Stimulated activated CD8-positive, alpha-beta memory T cell treated with anti-CD3 and anti-CD28 coated beads, Interleukin-2, amount 100 ng/mL, for 48 hours (primary cell): ENCODE measurements at places on chromosomes 7 and 10.
A peak's percentile ranks its signal among the peaks of the same experiment; 100 is the strongest.

- no peak for DNase-seq
These were observed 165.9 kb downstream of the ABCA13 start for GRCh38 chr7:48337012-48337621.

GRCh38 chr10:64733980-64734379 lies 1212.8 kb downstream of the REEP3 start:
- DNase-seq = no peak

DNA sequence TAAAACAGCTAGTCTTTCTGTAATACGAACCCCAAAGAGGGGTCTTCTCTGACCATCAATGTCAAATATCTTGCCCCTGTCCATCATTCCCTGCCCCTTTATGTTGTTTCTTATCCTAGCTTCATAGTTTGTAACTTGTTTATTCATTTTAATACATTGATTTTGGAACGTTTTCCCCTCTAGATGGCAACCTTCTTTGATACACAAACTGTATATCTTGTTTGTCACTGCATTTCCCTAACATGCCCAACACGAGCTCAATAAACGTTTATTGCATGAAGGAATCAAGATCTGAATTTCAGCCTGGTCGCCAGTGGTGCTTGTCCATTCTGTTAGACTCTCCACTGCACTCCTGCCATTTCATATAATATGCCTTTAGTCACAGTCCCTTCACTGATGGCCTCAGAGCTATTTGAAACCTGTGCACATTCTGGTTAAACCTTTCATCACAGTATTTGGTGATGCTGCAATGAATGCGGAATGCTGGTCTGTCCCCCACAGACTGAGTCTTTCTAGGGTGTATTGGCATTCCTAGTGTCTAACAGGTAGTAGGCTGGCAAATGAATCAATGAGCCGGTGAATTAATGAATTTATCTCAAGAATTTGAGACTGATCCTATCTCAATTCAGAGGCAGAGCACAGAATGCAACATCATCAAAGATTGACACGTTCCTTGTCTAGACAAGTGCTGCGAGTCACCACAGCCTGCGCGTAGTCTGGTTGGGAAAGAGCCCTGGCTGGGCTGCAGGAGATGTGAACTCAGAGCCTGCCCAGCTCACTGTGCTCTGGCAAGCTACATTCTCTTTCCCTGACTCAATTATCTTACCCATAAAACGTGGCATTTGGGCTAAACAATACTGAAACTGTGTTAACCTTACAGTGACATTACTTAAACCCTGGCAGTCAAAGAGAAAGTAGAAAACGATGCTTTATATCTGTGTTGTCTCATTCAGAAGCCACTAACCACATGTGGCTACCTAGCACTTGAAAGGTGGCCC lies 55.2 kb upstream of the FRMD4A start:
- DNase-seq = peak; percentile 37

GRCh38 chr10:122884166-122884565 lies 4.8 kb upstream of the FAM24B start:
- no peak for DNase-seq

DNA sequence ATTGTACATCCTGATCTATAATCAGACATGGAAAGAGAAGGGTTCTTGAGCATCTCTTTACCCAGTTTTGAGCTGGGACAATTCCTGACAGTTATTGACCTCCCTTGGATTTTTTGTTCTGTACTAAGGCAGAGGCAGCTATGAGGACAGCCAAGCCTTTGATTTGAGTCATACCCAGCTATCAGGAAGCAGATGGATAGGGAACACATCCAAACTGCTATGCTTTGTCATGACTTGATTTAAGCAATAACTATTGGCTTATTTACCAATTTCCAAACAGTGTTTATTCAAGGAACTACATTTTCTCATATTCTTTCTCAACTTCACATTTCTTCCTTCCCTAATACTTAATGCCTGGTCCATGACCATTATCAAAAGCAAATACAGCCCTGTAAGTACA lies 396.4 kb upstream of the STEAP1 start:
- DNase-seq = no peak

- DNase-seq = no peak
These were observed 14.0 kb upstream of the PTTG1IP2 start for GRCh38 chr7:90455163-90456030.

DNA sequence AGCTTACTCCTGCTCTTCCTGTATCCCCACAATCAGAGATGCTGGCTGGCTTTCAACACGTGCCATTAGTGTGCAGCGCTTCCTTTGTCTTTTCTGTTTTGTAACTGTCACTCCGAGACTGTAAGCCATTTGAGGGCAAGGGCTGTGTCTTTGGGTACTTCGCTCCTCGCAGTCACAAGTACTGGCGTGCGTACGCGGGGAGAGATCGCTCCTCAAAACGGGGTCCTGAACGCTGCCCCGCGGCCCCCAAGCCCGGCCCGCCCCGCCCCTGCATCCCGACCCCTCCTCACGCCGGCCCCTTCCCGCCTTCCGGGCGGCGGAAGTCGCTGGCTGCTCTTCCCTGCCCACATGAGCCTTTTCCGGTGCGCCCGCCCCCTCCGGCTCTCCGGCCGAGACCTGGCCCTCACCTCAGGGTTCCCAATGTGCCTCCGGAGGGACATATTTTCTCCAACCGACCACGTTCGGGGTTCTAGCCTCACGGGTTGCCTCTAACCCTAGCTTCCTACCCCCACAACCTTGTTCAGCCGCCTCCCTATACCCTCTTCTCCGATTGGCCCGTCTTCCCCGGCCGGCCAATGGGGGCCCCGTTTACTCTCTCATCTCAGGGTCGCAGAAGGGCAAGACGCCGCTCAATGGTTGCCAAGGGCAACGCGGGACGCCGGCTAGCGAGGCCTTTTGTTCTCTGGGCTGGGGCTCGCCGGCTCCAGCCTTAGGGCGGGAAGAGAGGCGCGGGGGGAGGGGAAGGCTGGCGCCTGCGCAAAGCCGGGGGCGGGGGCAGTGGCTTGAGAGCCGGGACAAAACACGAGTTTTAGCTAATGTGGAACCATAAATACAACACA lies at the start of gene CEP41:
CEP41 (minus strand) TSS at position 490 of the 839 bp plus-strand sequence; CDS start at position 440, 50 bp downstream.
- peak; percentile 92 for DNase-seq

DNA sequence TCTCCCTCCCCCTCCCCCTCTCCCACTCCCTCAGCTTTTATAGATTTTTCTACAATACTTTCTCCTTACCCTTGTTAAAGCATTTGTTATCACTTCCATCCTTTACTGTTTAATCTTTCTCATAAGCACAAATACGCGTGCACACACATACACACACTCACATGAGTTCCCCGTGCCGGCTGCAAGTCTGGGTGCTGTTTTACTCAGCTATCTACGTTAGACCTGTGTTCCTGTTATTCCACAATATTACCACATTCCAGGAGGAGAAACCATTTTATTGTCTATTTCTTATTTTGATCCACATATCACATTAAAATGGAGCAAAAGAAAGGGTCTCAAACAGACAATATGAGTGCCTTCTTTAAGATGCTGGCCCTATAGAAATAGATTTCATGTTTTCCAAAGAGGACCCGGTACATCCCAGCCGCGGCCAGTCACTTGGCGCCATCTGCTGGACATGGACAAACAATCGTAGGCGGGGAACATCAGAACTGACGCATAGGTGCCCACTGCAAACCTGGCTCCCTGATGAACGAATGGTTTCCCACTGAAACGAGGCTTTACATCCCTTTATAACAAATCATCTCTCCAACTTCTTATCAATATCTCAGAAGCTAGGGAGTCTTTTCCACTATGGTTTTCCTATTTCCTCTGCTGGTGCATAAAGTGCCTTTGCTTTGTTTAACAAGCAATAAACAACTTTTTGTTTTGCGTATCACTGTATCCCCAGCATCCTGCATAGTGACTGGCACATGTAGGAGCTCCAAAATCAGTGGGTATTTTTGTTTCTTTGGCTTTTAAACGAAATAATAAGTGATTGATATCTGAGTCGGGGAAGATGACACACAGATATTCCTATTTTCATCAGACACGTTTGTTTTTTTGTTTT lies 25.2 kb upstream of the OPTN start:
- peak; percentile 58 for DNase-seq

DNA sequence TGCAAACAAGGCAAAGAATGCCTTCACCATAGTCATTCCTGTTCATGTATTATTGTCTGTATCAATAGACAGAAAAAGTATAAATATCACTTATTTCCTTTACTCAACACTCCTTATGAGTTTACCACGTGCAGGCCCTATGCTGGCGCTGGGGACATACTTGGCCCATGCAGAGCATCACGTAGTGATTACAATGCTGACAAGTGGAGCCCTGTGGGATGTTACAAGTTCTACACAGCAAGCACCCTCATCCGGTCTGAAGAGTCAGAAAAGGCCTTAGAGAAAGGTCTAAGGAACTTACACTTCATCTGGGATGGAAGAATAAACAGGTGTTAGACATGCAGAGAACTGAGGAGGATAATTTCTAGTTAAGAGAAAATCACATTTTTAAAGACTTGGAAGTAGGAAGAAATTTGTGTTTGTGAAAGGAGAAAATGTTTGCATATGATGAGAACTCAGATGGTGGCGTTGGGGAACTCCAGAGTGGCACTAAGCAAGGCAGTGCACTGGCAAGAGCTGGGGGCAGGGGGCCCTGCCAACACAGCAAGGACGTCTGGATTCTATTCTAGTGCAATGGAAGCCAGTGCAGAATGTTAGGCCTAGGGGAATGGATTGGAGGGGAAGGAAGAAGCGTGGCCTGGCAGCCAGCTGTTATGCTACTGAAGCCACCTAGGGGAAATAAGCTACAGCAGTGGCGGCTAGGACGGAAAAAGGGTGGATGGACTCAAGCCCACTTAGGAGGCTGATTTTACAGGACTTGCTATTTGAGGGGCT lies 116.2 kb downstream of the ELMO1 start:
- no peak for DNase-seq

DNA sequence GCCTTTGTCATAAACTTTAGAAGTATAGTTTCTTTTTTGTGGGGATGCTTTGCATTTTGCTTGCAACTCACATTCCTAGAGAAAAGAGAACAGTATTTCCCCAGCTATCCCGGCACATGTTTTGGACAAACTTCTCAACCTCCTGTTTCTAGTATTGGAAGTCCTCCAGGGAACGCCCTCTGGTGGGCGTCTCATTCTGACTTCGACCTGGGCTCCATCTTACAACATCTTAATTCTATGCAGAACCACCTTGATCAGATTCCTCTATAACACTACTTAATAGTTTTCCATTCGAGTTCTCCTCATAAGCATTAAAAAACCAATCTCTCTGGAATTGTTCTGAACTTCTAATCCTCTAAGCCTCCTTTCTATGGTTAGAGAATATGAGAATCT lies 139.5 kb upstream of the FZD8 start:
- DNase-seq = no peak

- DNase-seq = no peak
These were observed 40.8 kb downstream of the NRP1 start for GRCh38 chr10:33293531-33294170.

DNA sequence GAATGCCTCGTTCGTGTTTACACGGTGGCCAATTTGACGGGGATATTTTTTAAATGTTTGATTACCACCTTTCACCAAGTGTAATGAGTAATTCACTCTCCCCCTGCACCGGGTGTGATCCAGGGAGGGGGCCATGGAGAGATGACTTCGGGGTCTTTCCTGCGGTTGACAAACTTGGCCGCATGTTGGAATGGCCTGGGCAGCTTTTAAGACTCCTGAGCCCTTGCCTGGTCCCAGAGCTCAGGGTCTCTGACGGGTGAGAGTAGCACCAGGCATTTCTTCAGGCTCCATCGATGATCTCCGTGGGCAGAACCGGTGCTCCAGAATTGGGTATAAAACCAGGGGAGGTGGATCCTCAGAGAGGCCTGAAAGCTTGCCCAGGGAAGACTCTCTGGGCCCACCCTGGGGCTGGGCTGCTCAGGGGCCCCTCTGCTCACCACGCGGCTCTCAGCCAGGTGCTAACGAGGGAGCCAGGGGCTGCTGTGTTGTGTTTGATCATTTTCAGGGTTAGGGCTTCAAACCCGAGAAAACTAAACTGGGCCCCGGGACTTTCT lies 882 bp downstream of the ZNF282 start:
- DNase-seq = no peak

DNA sequence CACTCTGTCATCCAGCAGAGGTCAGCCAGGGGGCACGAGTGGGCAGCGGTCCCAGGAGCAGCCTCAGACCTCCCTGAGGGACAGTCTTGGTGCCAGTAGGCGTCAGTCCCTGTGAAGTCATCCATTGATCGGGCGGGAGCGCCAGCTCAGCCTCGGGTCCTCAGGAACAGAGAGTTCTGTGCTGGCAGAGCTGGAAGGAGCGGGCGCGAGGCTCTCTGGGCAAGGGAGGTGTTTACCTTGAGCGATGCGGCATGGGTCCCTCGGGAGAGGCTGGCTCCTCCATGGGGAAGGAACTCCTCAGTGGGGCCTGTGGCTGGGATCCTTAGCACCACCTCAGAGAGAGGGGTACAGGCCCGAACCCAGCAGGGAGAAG lies 101.1 kb upstream of the PPIF start:
- no peak for DNase-seq

- no peak for DNase-seq
These were observed at the start of gene NPFFR1 for GRCh38 chr10:70283445-70284399. NPFFR1 (minus strand) TSS chr10:70284004; CDS start chr10:70283676, 328 bp downstream.

DNA sequence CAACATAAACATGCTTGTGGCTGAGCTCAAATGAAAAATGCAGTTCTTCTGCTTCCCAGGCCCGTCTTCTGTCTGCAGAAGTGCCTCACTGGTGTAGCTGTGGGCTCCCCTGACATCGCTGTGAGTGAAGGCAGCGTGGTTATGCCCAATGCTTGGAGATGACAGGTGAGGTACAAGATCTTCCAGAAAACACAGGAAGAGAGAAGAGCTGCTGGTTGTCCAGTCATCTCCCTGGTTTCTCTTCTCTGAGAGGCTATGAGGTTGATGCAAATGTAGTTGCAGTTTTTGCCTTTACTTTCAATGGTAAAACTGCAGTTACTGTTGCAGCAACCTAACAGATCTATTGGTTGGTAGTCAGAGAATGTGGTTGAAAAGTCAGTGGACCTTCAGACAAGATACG lies 223.6 kb downstream of the GATA3 start:
- no peak for DNase-seq

DNA sequence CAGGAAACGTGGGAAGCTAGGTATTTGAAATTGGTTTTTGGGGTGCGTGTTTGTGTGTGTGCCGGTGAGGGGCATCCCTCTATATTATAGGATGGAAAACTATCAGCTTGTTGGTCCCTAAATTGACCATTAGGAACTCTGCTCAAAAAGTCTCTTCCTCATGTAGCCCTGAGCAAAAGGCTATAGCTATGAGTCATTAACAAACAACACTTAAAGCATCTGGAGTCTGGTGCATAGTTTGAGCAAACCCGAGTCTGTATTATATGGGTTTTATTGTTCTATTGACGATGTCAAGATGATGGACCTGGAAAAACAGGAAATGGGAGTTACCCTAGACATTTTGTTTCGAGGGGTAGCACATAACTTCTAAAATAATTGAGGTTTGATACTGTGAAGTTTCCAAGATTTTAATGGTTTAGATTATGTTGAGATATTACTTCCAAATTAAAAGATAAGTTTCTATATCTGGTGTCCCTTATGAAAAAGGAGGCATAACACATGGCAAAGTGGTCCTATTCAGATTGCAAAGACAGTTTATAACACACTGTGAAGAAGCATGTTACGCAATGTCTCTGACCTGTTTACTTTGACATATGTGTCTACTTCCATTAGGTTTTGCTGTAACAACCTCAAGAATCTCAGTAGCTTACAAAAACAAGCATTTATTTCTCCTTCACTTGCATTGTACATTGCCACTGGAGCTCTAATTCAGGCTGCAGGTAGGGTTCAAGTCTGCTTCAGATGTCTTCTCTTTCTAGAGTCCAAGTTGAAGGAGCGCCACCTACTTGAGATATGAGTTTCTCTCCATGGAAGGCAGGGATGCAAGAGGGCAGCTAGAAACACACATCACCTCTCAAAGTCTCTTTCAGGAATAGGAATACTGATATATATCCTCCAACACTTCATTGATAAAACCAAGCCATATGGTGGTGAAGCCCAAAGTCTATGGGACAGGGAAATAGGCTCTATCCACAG lies 357.7 kb downstream of the PHF14 start:
- DNase-seq = no peak
